ENCODE measurements at places on chromosomes 11 and 22.

DNA sequence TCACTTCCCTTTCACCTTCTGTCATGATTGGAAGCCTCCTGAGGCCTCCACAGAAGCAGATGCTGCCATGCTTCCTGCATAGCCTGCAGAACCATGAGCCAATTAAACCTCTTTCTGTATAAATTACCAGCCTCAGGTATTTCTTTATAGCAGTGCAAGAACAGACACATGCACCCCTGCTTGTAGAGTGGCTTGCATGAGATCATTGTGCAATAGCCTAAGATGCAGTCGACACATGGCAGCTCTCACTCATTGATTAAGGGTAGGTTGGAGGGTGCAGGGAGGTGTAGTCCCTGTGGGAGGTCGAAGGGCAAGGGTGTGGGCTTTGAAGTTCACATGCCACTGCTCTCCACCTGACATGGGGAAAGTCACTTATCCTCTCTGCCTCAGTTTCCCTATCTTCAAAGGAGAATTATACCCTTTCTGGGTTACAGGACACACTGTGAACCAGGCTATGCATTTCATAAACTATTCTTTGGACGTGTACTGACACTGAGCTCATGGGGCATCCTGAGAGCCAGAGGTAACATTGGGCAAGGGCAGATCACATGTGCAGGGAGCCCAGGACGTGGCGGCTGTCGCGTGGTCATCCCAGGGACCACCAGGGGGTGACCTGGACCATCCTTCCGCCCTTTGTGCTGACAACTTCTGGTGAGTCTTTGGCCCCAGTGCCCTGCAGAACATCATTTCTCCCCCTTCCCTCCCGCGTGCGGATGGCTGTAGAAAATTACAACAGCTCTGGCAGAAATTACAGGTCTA is 69.2 kb upstream of the SHANK2 start:
- no peak for DNase-seq

DNA sequence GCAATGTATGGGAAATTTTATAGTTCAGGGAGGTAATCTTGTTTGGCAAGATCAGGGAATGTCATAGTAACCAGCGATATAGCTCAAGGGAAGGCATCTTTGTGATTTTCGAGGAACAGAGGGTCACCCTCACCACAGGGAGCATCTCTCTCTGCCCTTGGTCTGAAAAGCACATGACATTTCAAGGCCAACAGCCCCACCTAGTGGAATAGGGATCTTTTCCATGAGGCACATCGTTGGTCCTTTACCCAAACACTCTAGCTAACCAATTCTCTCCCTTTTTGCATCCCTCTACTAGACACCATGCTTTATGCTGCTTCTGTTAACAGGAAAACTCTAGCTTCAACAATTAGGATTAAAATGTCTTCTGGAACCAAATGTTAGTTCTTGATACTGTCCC is 179.0 kb downstream of the GRM5 start:
- peak; percentile 8 for DNase-seq

- no peak for DNase-seq
These were observed 2.9 kb upstream of the TTC36 start for GRCh38 chr11:118524356-118524755.

GRCh38 chr11:32072872-32073643 is 17.8 kb upstream of the RCN1 start:
- DNase-seq: no peak

- no peak for DNase-seq
These were observed 666 bp downstream of the PDGFB start for GRCh38 chr22:39244136-39244495.

GRCh38 chr22:36425977-36426523 is 38.3 kb upstream of the MYH9 start:
- DNase-seq: no peak

DNA sequence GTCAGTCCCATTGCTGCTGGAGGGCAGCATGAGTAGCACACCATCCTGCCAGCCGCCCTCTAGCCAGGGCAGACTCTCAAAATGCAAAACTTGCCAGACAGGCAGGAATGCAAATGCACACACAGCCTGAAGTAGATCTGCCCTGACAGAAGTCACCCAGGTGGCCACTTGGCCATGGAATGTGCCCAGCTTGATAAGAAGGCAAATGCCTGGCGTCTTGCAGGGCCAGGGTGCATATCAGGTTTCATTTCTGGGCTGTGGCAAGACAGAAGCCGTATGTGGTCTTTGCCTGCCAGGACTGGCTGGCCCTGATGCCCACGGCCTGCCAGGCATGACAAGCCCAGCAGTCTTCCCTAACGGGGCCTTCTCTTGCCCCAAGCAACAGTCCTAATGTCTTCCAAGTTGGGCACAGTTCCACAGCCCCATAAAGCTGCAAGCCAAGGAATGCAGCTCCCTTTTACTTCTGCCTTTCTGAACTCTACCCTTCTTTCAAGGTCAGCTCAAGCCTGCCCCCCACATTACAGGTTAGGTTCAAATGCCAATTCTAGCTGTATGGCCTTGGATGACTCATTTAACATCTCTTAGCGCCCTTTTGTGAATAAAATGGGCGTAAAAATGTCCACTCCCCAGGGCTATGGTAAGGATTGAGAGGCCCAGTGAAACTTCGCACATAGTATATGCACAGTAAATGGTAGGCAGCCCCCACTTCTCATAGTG is 29.7 kb downstream of the POU2AF3 start:
- DNase-seq: no peak

GRCh38 chr22:28656181-28656580 is 23.5 kb downstream of the TTC28 start:
- no peak for DNase-seq

DNA sequence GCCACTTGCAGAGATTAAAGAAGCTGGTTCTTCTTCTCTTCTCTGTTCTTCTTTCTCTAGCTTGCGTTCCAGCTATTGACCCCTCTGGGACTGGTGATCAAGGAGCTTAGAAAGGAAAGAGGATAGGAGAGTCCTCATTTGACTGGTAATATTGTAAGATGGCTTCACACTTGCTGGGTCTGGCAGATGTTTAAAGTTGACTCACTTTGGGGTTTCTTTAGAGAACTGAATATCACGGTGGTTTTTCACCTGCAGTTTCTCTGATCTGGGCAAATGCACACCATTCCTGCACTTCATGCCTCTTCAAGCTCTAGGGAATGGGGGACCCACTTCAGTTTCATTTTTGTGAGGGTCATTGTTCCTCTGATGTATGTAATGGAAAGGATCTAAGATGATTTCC is 41.8 kb upstream of the DEUP1 start:
- peak; percentile 11 for DNase-seq

DNA sequence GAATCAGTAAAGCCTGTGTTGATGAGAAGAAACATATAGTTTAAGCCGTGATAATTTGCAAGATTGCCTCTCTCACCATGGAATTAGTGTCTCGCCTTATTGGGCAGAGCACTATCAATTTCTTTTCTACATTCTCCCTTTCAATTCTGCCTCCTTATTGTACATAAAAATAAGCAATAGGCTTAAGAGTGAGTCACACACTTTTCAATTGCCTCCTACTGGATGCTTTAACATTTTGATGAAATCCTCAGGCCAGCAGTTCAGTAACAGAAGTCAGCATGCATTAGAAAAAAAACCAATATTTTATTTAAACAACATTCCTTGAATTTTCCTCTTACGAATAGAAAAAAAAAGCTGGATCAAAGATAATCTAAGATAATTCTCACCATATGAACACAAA is 33.8 kb upstream of the VWA5A start:
- no peak for DNase-seq

DNA sequence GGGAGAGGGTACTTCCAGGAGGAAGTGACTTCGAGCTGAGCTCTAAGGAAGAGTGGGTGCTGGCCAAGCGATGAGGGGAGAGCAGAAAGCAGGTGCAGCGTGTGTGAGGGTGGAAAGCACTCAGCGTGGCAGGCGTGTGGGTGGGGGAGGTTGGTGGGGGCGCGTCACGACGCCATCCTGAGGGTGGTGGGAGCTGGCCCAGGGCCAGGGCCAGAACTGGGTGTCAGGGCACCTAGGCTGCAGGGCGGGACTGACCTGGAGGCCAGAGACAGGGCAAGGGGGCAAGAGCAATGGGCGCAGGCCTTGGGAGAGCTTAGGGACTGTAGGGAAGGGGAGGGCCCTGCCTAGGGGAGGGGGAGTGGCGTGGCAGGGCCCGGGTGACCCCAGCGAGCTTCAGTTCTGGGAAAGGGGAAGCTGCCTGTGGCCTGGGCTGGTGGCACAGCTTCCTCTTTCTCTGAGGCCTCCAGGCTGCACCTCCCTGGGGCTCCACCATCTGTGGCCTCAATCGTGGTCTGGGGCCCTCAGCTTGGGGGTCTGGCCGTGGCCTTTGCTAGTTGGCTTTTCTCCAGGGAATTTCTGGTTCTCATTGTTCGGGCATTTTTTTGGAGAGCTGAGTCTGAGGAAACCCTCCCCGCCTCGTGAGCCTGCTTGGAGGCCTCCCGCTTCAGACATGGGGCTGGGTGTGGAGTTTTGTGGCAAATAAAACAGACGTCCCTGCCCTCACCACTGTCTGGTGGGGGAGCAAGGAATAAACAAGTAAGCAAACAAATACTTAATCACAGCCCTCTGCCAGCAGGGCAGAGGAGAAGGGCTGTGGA is 8.9 kb downstream of the RELT start:
- DNase-seq: peak; percentile 82

- no peak for DNase-seq
These were observed 52.4 kb downstream of the MCM5 start for GRCh38 chr22:35452351-35452781.

DNA sequence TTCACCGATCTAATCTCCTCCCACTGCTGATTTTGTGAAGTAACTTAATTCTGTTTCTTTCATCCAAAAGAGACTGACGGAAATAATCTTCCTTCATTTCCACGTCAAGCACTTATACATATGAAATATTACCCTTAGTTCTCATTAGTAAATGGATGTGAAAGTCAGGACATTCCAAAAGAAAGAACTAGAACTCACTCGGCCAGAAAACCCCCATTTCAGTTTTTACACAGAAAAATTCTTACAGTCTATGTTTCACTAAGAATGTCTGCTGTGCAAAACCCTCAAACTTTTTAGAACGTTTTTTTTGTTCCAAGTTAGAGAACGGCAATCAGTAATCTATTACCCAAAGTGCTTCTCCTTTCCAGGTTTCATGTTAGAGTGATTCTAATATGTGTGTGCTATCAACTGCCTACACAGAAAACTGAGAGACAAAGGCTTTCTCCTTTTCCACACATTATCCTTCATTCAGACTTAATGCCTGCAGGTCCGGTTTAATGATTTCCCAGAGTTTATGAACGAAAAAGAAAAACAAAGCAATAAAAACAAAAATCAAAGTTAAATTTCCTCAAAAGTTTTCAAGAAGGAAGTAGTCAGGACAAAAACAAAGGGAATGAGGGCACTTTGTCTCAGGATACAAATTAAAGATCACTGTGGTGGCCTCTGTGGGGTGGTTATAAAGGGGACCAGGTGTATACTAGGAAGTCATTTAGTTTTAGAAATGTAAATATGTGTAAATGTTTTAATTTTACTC is 11.3 kb upstream of the SESN3 start:
- no peak for DNase-seq

- no peak for DNase-seq
These were observed 26.8 kb downstream of the DIXDC1 start for GRCh38 chr11:111963931-111964340.

DNA sequence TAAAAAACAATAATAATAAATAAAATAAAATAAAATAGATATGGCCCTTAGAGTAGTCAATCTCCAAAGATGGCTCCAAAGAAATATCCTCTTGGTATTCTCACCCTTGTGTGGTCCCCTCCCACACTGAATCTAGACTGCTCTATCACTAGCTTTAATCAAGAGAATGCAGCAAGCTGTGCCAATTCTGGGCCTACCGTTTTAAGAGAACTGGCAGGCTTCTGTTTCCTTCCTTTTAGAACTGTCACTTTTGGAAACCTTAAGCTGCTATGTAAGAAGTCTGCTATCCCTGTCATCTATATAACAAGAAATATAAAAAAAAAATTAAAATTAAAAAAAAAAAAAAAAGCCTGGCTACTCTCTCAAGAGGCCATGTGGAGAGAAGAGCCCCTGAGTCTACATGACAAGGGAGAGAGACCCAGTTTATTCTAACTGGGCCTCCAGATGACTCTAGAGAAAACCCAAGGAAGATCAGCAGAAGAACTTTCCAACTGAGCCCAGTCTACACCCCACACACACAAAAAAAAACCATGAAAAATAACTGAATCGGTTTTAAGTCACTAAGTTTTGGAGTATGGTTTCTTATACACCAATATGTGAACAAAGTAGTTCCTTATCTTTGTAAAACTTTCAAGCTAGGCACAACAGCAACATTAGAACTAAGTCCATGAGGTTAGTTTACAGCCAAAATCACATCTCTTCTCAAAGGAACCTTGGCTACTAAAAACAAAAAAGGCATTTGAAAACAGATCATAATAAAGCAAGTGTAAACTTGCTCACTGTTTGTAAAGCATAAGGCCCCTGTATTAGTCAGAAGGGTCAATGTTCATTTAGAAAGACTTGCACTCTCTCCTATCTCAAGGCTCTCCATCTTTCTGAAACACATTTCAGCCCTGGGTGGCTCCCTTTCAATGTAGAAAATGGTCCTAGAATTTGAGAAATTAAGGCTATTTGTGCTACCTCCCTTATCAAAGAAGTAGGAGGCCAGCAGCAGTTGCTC is 67.3 kb downstream of the AMBRA1 start:
- no peak for DNase-seq

GRCh38 chr11:69120096-69120875 is 35.4 kb upstream of the SMIM38 start:
- DNase-seq: no peak

- DNase-seq: no peak
These were observed 75.4 kb downstream of the TRPC6 start for GRCh38 chr11:101508370-101508769.

DNA sequence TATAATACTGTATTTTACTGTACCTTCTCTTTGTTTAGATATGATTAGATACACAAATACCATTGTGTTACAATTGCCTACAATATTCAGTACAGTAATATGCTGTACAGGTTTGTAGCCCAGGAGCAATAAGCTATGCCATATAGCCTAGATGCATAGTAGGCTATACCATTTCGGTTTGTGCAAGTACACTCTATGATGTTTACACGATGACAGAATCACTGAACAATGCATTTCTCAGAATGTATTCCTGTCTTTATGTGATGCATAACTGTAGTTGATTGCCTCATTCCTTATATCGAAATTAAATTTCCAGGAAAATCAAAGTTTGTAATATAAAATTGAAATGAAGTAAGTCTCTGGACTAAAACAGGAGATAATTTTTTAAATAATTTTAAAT is 49.3 kb upstream of the OR5P2 start:
- DNase-seq: no peak

DNA sequence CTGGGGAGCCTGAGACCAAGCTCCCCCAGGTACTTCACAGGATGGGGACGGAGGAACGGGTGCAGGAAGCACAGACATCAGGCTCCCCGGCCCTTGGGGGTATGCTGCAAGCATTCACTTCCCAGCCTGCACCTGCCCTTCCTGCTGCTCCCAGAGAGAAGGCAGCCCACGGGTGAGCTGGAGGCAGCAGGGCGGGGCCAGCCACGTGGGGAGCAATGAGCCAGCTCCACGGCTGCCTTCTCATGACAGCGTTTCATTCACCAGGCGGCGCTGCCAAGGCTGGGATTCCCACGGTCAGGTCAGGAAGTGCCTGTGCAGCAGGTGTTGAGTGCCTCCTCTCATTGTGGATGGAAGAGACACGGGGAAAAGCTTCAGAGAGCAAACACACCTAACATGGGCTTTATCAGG is 14.5 kb upstream of the PHLDA2 start:
- peak; percentile 36 for DNase-seq

GRCh38 chr11:12411806-12412727 is 34.7 kb downstream of the PARVA start:
- peak; percentile 38 for DNase-seq
